Femur (tissue), 1 donor: ENCODE measurements at places on chromosomes 4 and X.

GRCh38 chr4:74997948-74998729 is 65.2 kb downstream of the PARM1 start:
- DNase-seq = no peak

- DNase-seq = no peak
These were observed 25.9 kb upstream of the FAM241A start for GRCh38 chr4:112119353-112119783.

DNA sequence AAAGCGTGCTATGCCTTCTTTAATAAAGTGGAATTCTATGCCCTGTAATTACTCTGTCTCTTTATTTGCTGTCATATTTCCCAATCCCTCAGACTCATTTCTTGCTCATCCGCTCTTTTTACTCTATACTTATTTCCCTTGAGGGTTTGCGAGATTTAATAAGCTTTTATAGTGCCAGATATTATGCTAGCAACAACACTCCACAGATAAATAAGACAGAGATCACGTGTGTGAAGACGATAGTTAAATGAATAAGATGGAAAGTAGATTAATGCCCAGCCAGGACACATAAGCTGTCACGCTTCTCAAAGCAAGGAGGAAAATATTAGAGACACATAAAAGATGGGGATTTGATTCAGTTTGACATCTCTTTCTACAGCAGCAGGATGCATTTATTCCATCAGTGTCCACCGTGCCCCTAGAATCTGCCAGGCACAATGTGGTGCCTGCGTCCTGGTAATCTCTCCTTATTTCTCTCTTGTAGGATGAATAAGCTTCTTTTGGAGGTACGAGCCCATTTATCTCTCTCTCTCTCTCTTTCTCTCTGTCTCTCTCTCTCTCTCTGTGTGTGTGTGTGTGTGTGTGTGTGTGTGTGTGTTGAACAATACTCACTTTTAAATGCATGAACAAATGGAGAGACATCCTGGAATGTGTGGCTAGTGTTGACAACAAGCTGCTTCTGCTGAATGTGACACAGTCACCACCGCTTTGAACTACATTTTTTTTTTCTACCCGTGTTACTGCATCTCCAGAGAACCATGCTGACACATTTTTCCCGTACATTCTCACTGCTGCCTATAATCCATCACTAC is 48.2 kb downstream of the TMEM156 start:
- DNase-seq = no peak

- DNase-seq = peak; percentile 34
These were observed 1.3 kb upstream of the PDHA1 start for GRCh38 chrX:19342331-19342906.

DNA sequence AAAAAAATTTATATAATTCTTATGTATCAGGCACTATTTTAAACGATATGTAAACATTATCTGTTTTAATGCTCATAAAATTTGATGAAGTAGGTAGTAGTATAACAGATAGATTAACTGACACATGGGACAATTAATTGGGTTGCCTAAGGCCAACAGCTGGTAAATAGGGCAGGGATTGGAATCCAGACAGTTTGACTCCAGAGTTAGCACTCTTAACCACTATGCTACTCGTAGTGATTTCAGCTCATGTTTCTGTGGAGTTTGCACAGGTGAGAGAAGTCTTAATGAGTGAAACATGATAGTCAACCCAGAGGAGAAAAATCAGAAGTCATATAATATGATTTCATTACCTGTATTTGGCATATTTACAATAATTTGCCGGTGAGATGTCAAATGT is 126.0 kb upstream of the WDFY3 start:
- no peak for DNase-seq

GRCh38 chrX:50609796-50610195 is 139.2 kb upstream of the DGKK start:
- DNase-seq = no peak

DNA sequence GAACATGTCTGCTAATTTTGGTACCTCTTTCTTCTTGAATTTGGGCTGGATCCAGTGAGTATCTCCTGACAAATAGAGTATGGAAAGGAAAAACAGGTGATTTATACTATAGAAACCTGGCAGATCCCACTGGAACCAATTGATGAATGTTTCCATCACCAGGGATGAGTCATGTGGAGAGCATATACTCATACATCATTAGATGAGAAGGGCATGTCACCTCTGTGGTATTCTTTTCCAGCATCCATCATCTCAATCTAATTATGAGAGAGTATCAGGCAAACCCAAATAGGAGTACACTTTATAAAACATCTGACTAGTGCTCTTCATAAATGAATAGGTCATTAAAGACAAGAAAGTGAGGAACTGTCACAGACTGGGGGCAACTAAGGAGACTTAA is 90.7 kb downstream of the CLDN22 start:
- DNase-seq = no peak

- DNase-seq = no peak
These were observed 17.2 kb downstream of the C1QTNF7 start for GRCh38 chr4:15444879-15445547.

- no peak for DNase-seq
These were observed 50.3 kb upstream of the HHIP start for GRCh38 chr4:144595681-144596080.

DNA sequence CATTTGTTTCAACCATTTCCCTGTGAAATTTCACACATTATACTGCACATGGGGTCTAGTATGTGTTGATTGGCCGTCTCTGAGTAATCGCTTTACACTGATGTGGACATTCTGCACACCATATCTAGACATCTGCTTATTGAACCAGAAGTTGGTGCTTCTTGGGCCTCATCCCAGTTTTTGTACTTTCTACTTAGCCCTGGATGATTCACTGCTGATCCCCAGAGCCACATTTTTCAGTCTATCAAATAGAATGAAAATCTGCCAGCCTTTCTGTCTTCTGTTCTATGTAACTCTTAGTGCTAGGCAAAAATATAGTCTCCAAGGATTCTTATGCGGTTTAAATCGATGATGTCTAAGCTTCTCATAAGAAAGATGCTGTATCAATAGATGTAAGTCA is 40.5 kb upstream of the RELL1 start:
- no peak for DNase-seq

GRCh38 chr4:5112333-5113095 is 61.2 kb downstream of the STK32B start:
- no peak for DNase-seq

GRCh38 chr4:42641656-42642055 is 15.2 kb downstream of the ATP8A1 start:
- DNase-seq = no peak

DNA sequence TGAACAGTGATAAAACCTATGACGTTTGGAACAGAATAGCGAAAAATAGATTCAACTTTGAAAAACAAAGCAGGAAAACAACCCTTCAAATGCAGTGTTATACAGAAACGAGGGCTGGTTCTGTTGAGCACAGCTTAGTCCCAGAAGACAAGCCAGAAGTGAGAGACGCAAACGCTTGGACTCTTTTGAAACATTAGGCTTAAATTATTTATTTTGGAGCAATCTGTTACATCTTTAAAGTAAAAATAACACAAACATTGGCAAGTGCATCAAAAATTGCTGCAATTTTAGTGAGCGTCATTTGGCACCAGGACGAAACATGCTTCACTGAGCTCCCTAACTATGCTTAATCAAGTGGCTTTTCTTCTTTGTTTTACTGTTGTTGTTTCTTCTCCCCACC is 63.5 kb downstream of the ENPP6 start:
- DNase-seq = no peak

GRCh38 chrX:10470009-10470408 is 150.4 kb downstream of the MID1 start:
- DNase-seq = no peak

GRCh38 chrX:47068214-47068613 is 10.0 kb upstream of the RGN start:
- no peak for DNase-seq
